Glutamatergic neuron (in vitro differentiated cells): ENCODE measurements at places on chromosomes 7 and 10. TPM values are rescaled to one million over a fixed set of nuclear protein-coding genes. Genes with fewer than 3 reads are reported as not detected.

LIPK gene
- total RNA-seq, result not detected

- peaks cover 8% of the 10 kb centered on the region for H3K4me1 ChIP-seq
- H3K36me3 ChIP-seq, result peaks cover 12% of the 10 kb centered on the region
- no peak for DNase-seq
- peaks cover 10% of the 10 kb centered on the region for H3K27me3 ChIP-seq
Observed at GRCh38 chr7:100885440-100886141, 3.9 kb downstream of the UFSP1 start.

NAT16 gene
- 2.4 TPM for total RNA-seq

DNA sequence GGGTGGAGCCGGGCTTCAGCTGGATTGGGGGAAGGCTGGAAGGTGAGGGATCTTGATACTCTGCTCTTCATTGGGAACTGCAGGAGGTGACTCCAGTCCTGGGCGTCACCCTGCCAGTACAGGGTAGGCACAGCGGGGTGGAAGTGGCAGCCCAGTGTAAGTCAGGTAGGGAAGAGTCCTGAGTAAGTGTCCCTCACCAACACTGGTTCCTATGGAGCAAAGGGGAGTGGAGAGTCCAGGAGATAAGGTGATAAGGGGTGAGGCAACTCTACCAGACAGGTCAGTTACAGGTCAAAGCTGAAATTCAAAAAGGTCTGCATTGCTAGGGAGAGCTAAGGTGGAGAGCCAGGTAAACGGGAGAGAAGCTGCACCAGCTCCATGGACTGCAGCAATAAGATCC is 145.6 kb upstream of the NFE2L3 start:
- H3K36me3 ChIP-seq, result peaks cover 4% of the 10 kb centered on the region
- no peaks in the 10 kb centered on the region for H3K4me1 ChIP-seq
- H3K4me3 ChIP-seq, result no peak overlapping the region
- H3K27me3 ChIP-seq, result peaks cover 3% of the 10 kb centered on the region

GRCh38 chr10:13139150-13139549 is 22.2 kb upstream of the MCM10 start:
- H3K36me3 ChIP-seq, result peaks cover 7% of the 10 kb centered on the region
- H3K4me3 ChIP-seq, result no peak overlapping the region

COBL gene
- total RNA-seq, result 3.3 TPM

DNA sequence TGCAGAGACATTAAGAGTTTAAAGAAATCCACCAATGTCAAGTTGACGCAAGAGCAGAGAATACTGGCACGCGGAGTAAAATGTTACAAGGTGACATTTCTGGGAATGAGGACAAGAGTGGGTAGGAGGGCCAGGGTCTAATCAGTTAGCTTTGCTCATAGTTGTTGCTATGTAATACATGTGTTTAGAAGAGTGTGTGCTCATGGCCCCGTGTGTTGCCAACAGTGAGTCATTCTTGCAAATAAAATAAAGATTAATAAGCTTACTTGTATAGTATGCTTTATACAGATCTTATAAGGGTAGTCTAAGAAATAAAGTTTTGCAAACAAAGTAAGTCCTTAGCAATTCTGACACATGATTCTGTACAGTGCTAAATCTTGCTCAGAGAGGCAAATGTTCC is 64.5 kb downstream of the DNMBP start:
- no peaks in the 10 kb centered on the region for H3K4me1 ChIP-seq
- H3K27me3 ChIP-seq, result no peaks in the 10 kb centered on the region
- H3K36me3 ChIP-seq, result peaks cover 20% of the 10 kb centered on the region
- H3K27ac ChIP-seq, result no peak overlapping the region
- no peak overlapping the region for H3K4me3 ChIP-seq
- no peak for DNase-seq

- H3K27ac ChIP-seq, result no peak overlapping the region
- no peak for DNase-seq
- H3K27me3 ChIP-seq, result peaks cover 1% of the 10 kb centered on the region
- no peaks in the 10 kb centered on the region for H3K36me3 ChIP-seq
- H3K4me1 ChIP-seq, result no peaks in the 10 kb centered on the region
Observed at GRCh38 chr7:101208794-101209193, 8.0 kb upstream of the MOGAT3 start.

NRG3 gene
- 3.2 TPM for total RNA-seq

DNA sequence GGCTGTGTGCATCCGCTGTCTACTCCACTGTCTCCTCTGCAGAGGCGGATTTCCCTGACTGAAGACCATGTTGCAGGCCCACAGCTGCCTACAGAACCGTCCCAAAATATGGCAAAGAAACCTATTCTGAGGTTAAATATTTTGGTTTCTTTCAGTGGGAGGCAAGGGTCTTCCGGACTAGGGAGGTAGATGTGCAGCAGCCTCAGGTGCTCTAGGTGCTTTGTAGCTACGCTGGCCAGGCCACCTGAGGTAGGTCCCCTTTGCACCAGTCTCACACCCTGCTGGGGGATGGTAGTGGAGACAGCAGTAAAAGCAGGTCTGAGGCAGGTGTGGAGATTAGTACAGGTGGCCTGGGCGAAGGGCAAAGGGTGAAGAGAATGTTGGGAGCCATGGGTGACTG is 8.2 kb upstream of the PILRB start:
- H3K27me3 ChIP-seq, result peaks cover 4% of the 10 kb centered on the region
- no peak overlapping the region for H3K27ac ChIP-seq
- H3K36me3 ChIP-seq, result no peaks in the 10 kb centered on the region
- DNase-seq, result no peak

DNA sequence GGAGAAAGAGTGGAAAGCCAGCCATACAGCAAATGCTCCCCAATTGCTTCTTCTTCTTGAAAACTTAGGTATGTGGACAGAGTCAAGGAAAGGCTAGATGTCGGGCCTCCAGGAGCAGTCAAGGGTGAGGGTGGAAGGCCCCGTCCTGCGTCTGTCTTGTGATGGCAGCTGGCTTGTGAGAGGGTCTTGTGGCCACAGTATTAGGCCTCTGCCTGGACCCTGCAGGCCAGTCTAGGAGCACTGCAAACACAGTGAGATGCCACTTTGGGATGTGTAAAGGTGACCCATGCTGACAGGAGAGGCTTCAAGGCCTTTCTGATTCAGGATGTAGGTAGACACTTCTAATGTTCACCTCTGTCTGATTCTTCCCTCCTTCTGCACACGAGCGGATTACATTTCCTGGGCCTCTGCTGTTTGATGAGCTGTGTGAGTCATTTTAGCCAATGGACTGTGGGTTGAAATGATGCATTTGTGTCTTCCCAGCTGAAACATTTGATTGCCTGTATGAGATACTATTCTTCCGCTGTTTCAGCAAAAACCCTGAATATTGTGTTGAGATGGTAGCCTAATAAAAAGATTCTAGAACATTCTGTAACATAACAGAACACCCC is 135.4 kb downstream of the EMX2 start:
- DNase-seq, result no peak
- H3K27ac ChIP-seq, result no peak overlapping the region
- H3K36me3 ChIP-seq, result no peaks in the 10 kb centered on the region
- no peaks in the 10 kb centered on the region for H3K27me3 ChIP-seq
- no peak overlapping the region for H3K4me3 ChIP-seq
- no peaks in the 10 kb centered on the region for H3K4me1 ChIP-seq

MEOX2 gene
- 0.39 TPM for total RNA-seq

- no peak for DNase-seq
- no peaks in the 10 kb centered on the region for H3K36me3 ChIP-seq
- H3K4me1 ChIP-seq, result peaks cover 26% of the 10 kb centered on the region
- peak overlapping the region; percentile 5 for H3K27ac ChIP-seq
- peaks cover 4% of the 10 kb centered on the region for H3K27me3 ChIP-seq
Observed at GRCh38 chr7:108235451-108236061, 105.4 kb upstream of the LAMB4 start.

- no peaks in the 10 kb centered on the region for H3K36me3 ChIP-seq
- no peak for DNase-seq
- H3K4me1 ChIP-seq, result peaks cover 15% of the 10 kb centered on the region
- H3K27ac ChIP-seq, result no peak overlapping the region
- H3K4me3 ChIP-seq, result no peak overlapping the region
Observed at GRCh38 chr10:46304062-46304461, 17.3 kb downstream of the ANTXRL start.

DNA sequence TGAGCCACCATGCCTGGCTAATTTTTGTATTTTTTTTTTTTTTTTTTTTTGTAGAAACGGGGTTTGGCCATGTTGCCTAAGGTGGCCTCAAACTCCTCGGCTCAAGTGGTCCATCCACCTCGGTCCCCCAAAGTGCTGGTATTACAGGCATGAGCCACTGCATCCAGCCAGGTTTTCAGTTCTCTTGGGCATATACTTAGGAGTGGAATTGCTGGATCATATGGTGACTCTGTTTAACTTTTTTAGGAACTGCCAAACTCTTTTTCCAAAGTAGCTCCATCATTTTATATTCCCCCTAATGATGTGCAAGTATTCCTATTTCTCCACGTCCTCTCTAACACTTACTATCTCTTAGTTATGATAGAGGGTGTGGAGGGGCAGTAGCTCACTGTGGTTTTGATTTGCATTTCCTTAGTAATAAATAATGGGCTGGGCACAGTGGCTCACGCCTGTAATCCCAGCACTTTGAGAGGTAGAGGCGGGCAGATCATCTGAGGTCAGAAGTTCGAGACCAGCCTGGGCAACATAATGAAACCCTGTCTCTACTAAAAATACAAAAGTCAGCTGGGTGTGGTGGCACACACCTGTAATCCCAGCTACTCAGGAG is 41.6 kb downstream of the SUFU start:
- no peaks in the 10 kb centered on the region for H3K4me1 ChIP-seq
- peaks cover 3% of the 10 kb centered on the region for H3K27me3 ChIP-seq
- no peak overlapping the region for H3K4me3 ChIP-seq
- no peak for DNase-seq
- no peak overlapping the region for H3K27ac ChIP-seq
- H3K36me3 ChIP-seq, result no peaks in the 10 kb centered on the region
